ENCODE measurements at places on chromosomes 4 and X.

DNA sequence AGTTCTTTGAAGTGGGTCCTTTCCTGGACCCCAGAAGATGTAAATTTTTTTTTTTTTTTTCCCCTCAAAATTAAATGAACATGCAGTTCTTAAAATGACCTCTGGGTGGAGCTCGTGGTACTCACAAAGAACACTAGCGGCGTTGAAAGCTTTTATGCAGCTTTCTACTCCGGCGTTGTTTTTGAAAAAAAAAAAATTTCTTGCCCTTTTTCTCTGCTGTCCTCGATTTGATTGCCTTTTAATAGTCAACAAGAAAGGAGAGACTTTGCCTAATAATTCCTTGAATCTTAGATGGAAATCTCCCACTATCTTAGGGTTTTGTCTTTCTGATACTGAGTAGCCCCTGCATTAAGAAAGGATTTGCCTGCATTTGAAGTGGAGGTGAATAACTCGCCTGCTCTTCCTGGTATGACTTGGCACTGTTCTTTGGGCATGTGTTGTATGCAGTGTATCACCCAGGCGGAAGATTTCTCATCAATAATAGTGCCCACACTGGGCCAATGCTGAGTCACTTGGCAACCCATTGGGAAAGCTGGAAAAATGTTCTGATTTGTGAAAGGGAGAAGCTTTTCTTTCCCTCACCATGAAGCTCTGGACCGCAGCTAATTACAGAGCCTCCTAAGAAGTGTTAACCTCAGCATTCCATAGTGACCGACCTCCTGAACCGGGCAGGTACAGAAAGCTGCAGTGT lies 104.0 kb downstream of the PHEX start:
- DNase-seq = peak; percentile 36

DNA sequence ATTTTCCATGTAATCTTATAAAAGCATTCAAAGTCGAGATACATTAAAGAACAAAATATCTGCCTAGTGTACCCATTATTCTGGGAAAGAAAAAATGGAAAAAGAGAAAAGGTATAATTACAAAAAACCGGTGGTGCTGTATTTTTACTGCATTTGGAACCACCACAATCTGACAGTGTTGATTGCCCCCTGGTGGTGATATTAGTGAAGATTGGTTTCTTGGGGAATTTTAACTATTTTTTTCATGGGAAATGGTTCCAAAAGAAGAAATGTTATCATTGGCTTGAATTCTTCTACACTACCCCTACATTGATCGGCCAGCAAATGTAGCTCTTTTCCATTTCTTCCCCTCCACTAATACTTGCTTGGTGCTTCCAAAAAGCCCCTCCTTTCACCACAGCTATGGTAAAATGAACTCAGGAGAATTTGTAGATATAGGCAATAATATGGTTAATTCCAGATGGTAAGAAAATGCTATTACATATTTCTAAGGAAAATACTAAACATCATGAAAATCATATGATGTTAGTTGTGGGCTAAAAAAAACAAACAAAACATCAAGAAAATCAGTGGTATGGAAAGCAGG lies 50.0 kb downstream of the COX18 start:
- peak; percentile 58 for DNase-seq

- no peak for DNase-seq
These were observed 95.8 kb upstream of the KIT start for GRCh38 chr4:54561940-54562339.

GRCh38 chrX:108438110-108438623 lies at the start of gene COL4A6:
Gene COL4A6 (minus strand): TSS chrX:108438422. CDS start chrX:108438196, 226 bp downstream.
- no peak for DNase-seq

Data from hematopoietic multipotent progenitor cell treated with erythropoietin and hydrocortisone succinate and interleukin-3 and kit ligand, for 8 days (in vitro differentiated cells).